ENCODE measurements at places on chromosomes 1 and 21. TPM values are rescaled to one million over a fixed set of nuclear protein-coding genes. Genes with fewer than 3 reads are reported as not detected.

The HOOK1 gene
- not detected for total RNA-seq

DNA sequence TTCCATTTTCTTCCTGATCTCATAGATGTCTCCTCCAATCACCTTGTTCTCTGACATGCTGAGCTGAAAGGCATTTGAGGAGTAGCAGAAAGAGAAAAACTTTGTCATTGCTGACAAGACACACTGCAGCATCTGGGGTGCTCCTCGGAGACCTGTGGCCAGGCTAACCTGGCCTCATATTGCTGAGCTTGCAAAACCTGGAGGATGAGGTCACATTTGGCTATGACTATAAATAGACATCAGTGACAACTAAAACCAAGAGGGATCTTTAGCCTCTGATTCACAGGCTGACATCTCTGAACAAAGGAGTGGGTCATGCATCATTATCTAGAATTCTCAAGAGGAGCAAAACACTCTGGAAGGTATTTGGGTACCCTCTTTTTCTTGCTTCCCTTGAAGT lies 83.7 kb downstream of the PROX1 start:
- no peak for DNase-seq

The SLC30A10 gene
- total RNA-seq, result not detected

The OR6N1 gene
- total RNA-seq, result not detected

The ADCY10 gene
- not detected for total RNA-seq
